ENCODE measurements at places on chromosomes 3 and 15. TPM values are rescaled to one million over a fixed set of nuclear protein-coding genes. Genes with fewer than 3 reads are reported as not detected.
A peak's percentile ranks its signal among the peaks of the same experiment; 100 is the strongest.

Gene TMEM207
- not detected for total RNA-seq

Gene FAH
- 41.1 TPM for total RNA-seq

Gene SERP1
- 84.6 TPM for total RNA-seq

Gene ZBTB20
- 5.2 TPM for total RNA-seq

Gene TRAK1
- total RNA-seq: 22.4 TPM

Gene SYNPR
- total RNA-seq: not detected

DNA sequence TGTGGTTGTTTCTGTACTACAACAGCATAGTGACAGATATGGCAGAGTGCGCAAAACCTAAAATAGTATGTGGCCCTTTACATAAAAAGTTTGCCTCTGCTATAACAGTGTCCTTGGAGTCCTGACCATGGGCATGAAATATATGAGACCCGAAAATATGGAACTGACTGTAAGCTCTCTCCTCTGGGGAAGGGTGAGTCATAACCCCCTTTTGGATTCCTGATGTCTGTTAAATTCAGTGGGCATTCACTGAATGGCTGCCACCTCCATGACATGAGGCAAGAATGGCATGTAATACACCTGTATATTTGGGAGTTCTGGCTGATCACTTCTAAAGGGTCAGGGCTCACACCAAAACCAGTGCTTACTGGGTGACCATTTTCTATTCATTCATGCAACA is 6.1 kb downstream of the TBC1D2B start:
- peaks cover 50% of the 10 kb centered on the region for H3K4me1 ChIP-seq
- H3K27ac ChIP-seq: peak overlapping the region; percentile 87
- H3K27me3 ChIP-seq: no peaks in the 10 kb centered on the region

DNA sequence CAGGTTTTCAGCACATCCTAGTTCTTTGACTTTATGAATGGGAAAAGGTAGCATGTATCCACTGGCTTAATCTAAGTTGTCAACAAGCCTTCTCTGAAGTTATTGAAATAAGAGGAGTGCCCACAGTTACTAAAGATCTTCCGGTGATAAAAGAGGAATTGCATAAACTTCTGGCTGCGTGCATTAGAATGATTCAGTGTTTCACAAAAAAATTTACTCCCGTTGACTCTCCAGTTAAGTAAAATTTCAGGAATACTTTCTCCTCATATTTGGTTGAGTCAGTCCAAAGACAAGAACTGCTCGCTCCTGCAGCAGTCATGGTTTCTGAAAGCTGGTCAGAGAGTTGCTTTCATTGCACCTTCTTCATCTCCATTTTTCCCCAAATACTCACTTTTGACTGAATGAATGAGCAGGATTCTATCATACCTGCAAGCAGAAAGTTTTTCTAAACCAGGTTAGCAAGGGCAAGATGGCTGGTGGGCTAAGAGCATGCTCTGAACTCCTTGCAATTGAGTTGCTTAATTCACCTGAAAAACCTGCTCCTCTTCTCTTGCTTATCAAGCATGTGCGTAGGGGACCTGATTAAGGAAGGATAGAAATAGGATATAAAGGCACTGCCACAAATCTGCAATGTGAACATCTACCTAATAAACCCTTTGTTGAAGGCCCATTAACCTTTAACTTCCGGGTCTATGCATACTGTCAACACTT is 64.2 kb upstream of the TIMP4 start:
- no peaks in the 10 kb centered on the region for H3K36me3 ChIP-seq
- peaks cover 10% of the 10 kb centered on the region for H3K27me3 ChIP-seq
- DNase-seq: no peak
- no peak overlapping the region for H3K27ac ChIP-seq

- H3K4me1 ChIP-seq: peaks cover 6% of the 10 kb centered on the region
- peak; percentile 52 for DNase-seq
- H3K27me3 ChIP-seq: peaks cover 41% of the 10 kb centered on the region
Observed at GRCh38 chr3:124034016-124034843, 42.3 kb upstream of the ROPN1 start.

DNA sequence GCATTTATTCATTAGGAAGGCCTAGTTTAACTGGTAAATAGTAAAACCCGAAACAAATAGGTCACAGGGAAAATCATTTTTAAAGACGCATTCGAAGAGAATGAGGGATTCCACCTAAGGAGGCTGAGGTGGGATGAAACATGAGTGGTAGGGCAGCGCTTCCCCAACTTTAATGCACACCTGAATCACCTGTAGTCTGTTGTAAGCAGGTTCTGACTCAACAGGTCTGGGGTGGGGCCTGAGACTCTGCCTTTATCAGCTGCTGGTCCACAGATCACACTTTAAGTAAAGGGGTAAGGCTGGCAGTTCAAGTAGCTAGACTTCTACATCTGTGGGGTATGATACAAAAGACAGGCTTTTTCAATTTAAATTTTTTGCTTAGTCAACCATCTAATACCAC is 223.5 kb upstream of the UBE2E2 start:
- no peak overlapping the region for H3K27ac ChIP-seq
- no peak for DNase-seq
- H3K27me3 ChIP-seq: peaks cover 1% of the 10 kb centered on the region
- H3K4me3 ChIP-seq: no peak overlapping the region
- H3K4me1 ChIP-seq: peaks cover 2% of the 10 kb centered on the region

DNA sequence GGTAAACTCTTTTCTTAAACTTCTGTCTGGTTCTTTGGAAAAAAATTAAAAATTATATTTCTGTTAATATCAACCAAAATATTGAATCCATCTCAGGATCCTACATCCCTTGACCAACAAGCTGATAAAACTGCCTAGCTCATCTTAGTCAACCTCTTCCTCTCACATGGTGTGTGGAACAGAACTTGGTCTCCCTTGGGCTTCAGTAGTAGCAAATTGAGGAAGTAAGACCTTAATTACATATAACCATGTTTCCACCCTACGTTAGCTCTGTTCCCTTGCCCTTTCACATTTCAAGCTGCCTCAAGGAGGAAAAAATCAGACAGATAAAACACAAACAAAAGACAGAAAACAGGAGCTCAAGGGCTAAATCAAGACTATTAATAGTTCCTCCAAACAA is 116.4 kb downstream of the GREM1 start:
- H3K36me3 ChIP-seq: no peaks in the 10 kb centered on the region
- no peak overlapping the region for H3K27ac ChIP-seq
- no peak for DNase-seq
- peaks cover 6% of the 10 kb centered on the region for H3K27me3 ChIP-seq
- no peaks in the 10 kb centered on the region for H3K4me1 ChIP-seq

GRCh38 chr15:48147358-48147757 is 26.6 kb downstream of the SLC24A5 start:
- no peak overlapping the region for H3K27ac ChIP-seq
- H3K4me1 ChIP-seq: peaks cover 3% of the 10 kb centered on the region
- peaks cover 20% of the 10 kb centered on the region for H3K36me3 ChIP-seq

- H3K4me3 ChIP-seq: no peak overlapping the region
- peaks cover 5% of the 10 kb centered on the region for H3K4me1 ChIP-seq
- no peaks in the 10 kb centered on the region for H3K36me3 ChIP-seq
- no peaks in the 10 kb centered on the region for H3K27me3 ChIP-seq
Observed at GRCh38 chr3:108489776-108490175, 20.6 kb downstream of the MYH15 start.

DNA sequence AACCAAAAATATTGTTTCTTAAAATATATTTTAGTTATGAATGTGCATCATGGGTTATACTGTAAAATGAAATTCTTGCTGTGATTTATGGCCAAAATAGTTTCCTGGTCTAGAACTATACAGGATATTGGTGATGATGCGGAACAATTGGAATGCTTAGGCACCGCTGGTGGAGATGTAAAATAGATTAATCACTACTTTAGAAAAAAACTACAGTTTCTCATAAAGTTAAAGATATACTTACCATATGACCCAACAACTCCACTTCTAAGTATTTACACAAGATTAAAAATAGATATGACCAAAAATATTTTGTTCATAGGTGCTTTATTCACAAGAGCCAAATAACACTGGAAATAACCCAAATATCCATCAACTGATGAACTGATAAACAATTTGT is 126.7 kb downstream of the TUSC7 start:
- no peaks in the 10 kb centered on the region for H3K27me3 ChIP-seq
- no peaks in the 10 kb centered on the region for H3K36me3 ChIP-seq
- no peak overlapping the region for H3K4me3 ChIP-seq
- no peak for DNase-seq
- H3K27ac ChIP-seq: no peak overlapping the region
- no peaks in the 10 kb centered on the region for H3K4me1 ChIP-seq

GRCh38 chr15:87477026-87477425 is 779.5 kb downstream of the NTRK3 start:
- no peak for DNase-seq
- peaks cover 4% of the 10 kb centered on the region for H3K27me3 ChIP-seq
- H3K4me3 ChIP-seq: no peak overlapping the region
- no peak overlapping the region for H3K27ac ChIP-seq

DNA sequence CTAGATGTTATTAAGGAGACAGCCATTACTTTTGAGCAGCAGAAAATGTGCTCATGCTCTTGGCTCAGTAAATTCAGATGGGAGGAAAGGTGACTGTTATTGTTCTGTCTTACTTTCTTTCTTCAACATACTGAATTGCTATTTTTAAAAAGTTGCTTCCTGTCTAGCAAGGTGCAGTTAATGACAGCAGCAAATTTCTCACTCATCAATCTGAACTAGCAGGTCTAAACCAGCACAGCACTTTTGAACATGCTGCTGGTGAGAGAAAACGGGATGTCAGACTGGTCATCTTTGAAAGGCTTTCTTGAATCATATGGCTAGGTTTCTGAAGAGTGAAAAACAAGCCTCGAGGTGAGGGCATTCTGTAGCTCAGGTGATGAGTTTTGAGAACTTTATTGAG is 384.7 kb downstream of the MFSD1 start:
- H3K27ac ChIP-seq: no peak overlapping the region
- peaks cover 3% of the 10 kb centered on the region for H3K27me3 ChIP-seq
- H3K4me3 ChIP-seq: no peak overlapping the region
- DNase-seq: no peak
- no peaks in the 10 kb centered on the region for H3K36me3 ChIP-seq

DNA sequence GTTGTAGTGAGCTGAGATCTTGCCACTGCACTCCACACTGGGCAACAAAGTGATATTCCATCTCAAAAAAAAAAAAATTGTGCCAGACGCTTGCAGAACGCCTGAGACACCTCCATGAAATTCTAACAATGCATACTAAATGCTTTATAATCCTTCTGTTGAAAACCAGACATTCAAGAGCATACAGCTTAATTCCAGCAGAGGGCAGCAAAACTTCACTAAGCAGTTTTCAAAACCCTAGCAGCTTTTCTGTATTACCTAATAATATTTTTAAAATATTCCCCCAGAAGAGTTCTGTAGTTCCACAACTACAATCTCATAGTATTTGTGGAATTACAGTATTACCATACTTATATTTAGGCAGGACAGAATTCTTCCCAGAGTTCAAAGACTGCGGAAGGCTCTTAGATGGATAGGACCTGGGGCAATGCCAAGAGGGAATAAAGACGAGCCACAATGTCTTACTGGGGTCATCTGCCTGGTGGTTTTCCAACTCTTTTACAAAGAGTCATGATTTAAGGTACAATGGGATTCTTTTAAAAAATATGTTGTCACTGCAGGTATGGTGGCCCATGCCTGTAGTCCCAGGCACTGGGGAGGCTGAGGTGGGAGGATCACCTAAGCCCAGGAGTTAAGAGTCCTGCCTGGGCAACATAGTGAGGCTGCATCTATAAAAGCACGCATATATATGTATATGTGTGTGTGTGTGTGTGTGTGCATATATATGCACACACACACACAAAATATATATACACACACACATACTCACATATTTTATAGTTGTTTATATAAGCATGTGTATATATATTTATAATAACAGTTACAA is 19.6 kb upstream of the TASOR start:
- no peaks in the 10 kb centered on the region for H3K36me3 ChIP-seq
- H3K4me3 ChIP-seq: no peak overlapping the region
- peak; percentile 60 for DNase-seq
- peaks cover 21% of the 10 kb centered on the region for H3K4me1 ChIP-seq

- DNase-seq: no peak
- H3K4me1 ChIP-seq: peaks cover 33% of the 10 kb centered on the region
- H3K27ac ChIP-seq: peak overlapping the region; percentile 47
- no peak overlapping the region for H3K4me3 ChIP-seq
Observed at GRCh38 chr3:127604035-127604434, 5.8 kb downstream of the MCM2 start.

GRCh38 chr15:32700501-32701150 is 17.2 kb upstream of the GREM1 start:
- H3K36me3 ChIP-seq: no peaks in the 10 kb centered on the region
- H3K27me3 ChIP-seq: peaks cover 11% of the 10 kb centered on the region
- no peak for DNase-seq
- H3K4me1 ChIP-seq: no peaks in the 10 kb centered on the region
- no peak overlapping the region for H3K27ac ChIP-seq

- no peak overlapping the region for H3K27ac ChIP-seq
- no peak for DNase-seq
- H3K4me1 ChIP-seq: no peaks in the 10 kb centered on the region
- no peak overlapping the region for H3K4me3 ChIP-seq
- no peaks in the 10 kb centered on the region for H3K27me3 ChIP-seq
- H3K36me3 ChIP-seq: peaks cover 10% of the 10 kb centered on the region
Observed at GRCh38 chr15:57159767-57160166, 216.5 kb upstream of the CGNL1 start.

DNA sequence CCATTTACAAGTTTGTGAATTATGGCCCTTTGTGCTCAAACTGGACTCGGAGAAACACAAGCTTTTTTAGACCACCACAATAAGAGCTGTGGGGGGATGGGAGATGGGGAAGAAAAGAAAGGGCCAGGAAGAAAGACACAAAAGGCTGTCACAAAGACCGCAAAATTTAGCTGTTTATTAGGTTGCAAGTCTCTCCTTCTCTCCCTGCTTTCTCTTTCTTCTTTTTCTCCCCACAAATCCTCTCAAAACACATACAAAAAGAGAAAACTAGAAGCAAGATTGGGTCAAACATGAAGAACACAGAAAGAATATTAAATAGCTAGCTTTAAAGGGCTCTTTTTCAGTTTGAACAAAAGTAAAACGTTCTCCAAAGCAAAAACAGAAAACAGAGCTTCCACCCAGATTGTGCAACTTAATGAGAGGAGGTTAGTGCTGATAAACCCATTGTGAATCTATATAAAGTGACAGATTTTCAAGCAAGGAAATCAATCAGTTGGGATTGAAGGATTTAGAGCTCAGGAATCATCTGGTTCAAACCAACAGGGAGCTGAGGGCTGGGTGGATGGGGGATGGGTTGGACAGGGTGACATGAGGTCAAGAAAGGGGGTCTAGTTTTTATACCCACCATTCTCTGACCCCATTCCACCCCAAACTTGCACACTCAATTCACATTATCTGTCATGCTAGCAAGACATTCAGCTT is 87.3 kb downstream of the DHX30 start:
- no peaks in the 10 kb centered on the region for H3K27me3 ChIP-seq
- DNase-seq: no peak
- H3K36me3 ChIP-seq: peaks cover 25% of the 10 kb centered on the region

GRCh38 chr3:56886314-56886713 is 84.6 kb upstream of the ARHGEF3 start:
- H3K27ac ChIP-seq: peak overlapping the region; percentile 74
- peaks cover under 1% of the 10 kb centered on the region for H3K36me3 ChIP-seq
- H3K4me1 ChIP-seq: peaks cover 82% of the 10 kb centered on the region
- DNase-seq: no peak

Data from activated CD4-positive, alpha-beta T cell treated with anti-CD3 and anti-CD28 coated beads for 36 hours (primary cell).